ENCODE measurements at places on chromosomes 1 and 21.

DNA sequence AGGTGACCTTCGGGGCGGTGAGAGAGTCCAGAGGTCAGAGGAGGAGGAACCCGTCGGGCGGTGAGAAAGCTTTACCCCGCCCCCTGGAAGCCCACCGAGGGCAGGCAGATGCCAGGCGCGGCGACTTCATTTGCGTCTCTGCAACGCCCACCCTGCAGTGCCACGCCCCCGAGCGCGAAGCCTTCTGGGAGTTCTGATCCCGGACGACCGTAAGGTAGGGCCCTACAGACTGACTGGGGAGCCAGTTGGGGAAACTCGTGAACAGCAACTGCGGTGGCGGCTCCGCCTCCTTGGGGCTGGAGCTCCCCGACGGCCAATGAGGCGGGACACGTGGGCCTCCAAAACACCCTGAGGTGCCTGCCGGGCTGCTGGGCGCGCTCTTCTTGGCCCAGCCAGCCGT lies 46.0 kb upstream of the EDARADD start:
- no peak for DNase-seq

- DNase-seq: no peak
These were observed 22.1 kb upstream of the TBX15 start for GRCh38 chr1:119010201-119010600.

DNA sequence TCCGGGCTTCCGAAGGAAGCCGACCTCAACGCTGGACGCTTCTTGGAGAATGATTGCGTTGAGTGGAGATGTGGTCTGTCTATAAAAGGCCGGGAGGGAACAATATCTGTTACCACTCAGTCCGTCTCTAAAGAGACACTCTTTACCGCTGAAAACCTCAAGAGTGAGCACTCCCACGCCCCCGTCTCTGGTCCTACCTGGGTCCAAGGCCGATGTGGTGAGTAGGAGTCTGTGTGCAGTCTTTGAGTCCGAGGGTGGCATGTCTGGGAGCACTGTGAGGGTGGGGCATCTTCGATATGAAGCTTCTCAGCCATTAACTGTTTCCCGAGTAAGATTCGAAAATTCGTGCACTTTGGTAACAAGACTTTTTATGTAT lies 576 bp downstream of the ZFP69 start:
- no peak for DNase-seq

- no peak for DNase-seq
These were observed 415.7 kb downstream of the PTPRU start for GRCh38 chr1:29651684-29652665.

- DNase-seq: no peak
These were observed 3.2 kb downstream of the PLEKHO1 start for GRCh38 chr1:150152772-150153456.

DNA sequence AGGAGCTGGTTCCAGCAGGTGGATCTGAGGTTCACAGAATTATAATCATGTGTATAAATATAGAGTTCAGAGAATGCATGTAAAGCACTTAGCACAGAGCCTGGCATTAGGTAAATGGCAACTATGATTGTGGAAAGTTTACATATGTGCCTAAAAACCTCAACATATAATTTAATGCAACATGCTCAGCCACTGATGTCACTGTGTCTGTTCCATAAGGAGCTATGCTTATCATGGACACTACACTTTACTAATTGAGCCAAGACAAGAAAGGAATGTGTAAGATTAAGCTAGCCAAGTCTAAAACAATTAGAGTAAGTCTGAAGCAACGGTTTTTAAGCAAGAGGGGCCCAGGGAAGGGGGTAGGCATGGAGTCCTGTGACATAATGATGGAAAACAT lies 61.5 kb downstream of the GNG12 start:
- no peak for DNase-seq

GRCh38 chr1:248627971-248628844 lies 6.7 kb downstream of the OR2T11 start:
- no peak for DNase-seq

DNA sequence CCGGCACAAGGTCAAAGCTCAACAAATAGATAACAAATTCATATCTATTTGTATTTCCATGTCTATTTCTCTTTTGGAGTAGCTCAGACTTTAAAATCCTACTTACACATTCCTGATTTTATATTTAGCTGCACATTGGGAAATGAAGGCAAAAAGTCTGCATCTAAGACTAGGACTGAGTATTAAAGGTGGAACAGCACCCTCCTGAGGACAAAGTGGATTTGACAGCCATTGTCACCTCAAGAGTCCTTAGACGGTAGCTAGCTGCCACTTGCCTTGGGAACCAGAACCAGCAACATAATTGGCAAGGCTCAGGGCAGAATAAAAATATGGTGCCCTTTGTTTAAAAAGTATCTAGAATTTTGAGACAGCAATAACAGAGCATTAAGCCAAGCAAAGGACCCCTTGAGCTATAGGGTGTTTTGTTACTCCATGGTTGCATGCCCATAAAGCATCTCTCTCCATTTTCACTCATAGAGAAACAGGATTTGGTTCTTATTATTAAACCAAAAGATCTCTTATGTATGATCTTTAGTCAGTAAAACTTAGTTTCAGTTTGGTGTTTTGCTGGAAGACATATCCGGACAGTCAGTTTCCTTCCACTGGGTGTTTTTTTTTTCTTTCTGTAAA lies 30.0 kb upstream of the SGIP1 start:
- DNase-seq: peak; percentile 34

DNA sequence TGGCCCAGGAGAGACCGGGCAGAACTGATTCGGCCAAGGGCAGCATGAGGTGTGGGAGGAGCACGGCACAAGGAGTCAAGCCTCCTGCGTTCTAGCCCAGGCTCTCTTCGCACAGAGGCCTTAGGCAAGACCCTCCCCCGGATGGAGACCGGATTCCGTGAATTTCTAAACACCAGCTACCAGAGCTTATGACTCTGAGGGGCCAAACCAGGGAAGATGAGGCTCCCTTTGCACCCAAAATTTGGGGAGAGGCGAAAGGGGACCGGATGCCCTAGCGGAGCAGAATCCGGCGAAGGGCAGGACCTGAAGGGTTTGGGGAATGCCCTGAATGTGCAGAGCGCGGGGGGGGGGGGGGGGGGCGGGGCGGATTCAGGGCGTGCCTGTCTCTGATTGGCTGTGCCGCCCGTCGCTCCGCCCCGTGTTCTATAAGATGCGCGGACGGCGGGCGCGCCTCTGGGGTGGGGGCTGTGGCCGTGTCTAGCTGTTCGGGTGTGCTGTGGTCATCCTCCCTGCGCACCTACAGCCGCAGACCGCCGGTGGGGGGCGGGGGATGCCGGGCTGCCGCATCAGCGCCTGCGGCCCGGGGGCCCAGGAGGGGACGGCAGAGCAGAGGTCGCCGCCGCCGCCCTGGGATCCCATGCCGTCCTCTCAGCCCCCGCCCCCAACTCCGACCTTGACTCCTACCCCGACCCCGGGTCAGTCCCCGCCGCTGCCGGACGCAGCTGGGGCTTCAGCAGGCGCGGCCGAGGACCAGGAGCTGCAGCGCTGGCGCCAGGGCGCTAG lies at the start of gene TRNP1:
Gene TRNP1 (plus strand): TSS at position 456 of the 783 bp plus-strand sequence. CDS start 95 bp downstream, at position 551.
- DNase-seq: peak; percentile 38

- DNase-seq: no peak
These were observed 25.2 kb upstream of the GNPAT start for GRCh38 chr1:231215681-231216385.

- no peak for DNase-seq
These were observed 647.9 kb downstream of the PLA2G4A start for GRCh38 chr1:187476671-187477070.

- DNase-seq: peak; percentile 70
These were observed 25.3 kb downstream of the ADAM30 start for GRCh38 chr1:119870917-119871596.

DNA sequence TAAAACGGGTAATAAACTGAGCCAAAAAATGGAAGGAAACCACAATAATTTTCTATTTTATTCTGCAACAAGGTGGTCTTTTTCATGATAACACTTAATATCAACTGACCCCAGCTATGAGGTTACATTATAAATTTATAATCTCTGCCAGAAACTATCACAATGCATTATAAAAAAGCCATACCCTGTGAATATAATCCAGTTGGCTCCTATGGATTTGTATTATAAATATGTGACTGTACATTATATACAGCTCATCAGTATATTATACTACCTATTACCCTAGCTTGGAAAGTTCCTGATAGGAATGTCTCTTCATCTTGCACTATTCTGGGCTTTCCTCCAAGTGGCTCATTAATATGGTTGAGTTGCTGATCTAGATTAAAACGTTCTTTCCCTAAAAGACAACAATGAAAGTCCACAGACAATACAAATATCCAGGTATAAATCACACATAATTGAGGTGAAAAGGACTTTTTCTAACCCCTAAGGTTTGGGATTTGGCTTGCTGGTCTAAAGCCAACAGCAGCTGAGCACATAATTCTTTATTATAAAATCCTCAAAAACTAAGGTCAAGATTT lies 487.7 kb downstream of the TTLL7 start:
- no peak for DNase-seq

DNA sequence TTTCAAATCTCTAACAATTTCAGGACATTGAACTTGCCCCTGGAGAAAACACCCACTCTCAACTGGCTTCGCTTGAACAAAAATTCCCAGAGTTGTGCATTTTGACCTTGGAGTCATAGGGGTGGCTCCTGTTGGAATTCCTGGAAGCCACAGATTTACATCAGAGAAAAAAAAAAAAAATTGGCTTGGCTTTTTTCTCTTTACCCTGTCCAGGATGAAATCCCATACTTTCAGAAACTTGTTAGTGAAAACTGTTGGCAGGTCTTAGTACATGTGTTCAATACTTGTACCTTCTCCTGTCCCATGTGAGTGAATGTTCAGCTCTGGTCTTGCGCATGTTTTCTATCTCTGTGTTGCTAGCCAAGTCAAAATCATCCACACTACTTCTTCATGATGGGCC lies 228.8 kb downstream of the TGFB2 start:
- no peak for DNase-seq

DNA sequence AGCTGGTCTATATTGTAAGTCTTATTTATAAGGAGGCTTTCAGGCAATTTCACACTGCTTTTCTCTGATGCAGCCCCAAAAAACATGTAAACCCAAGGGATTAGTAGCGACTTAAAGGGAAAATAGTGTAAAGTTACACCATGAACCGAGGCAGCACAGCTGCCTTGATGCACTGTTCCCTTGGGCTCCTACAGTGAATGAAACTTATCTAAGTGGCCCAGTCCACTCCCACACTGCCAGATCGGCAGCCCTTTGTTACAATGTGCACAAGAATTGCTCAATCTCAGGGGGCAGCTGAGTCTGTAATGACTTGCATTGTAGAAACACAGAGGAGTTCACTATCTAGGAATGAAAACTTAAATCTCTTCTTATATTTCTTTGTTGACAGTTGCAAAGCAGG lies 120.8 kb upstream of the ADGRL2 start:
- DNase-seq: no peak

DNA sequence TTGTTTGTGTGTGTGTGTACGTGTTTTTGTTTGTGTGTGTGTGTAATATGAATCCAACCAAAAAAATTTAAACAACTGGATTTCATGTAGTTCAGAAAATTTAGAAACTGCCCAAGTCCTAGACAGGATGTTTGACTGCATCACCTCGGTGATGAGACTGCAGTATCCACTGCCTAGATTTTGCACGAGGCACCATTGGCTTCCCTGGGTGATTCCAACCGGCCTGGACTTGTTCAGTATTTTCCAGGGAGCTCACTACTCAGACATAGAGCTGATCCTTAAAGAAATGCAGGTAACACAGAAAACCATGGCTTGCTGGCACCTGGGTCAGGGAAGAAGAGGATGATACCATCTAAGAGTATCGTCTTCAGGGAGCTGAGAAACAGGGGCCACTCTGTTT lies 18.2 kb upstream of the KCNK2 start:
- no peak for DNase-seq

DNA sequence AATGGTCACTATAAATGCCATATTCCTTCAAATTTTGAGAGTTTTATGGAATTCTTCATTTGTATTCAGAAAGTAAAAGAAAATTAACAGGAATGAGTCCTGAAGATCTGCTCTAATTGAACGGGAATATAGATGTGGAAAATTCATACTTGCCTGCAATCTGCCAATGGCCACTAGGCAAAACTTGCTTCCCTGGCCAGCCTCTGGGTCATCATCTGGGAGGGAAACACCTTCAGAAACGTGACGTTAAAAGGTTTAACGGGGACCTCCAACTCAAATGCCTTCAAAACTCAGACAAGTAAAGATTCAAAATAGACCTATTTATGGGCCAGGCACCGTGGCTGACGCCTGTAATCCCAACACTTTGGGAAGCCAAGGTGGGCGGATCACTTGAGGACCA lies 21.7 kb upstream of the CTSK start:
- no peak for DNase-seq

DNA sequence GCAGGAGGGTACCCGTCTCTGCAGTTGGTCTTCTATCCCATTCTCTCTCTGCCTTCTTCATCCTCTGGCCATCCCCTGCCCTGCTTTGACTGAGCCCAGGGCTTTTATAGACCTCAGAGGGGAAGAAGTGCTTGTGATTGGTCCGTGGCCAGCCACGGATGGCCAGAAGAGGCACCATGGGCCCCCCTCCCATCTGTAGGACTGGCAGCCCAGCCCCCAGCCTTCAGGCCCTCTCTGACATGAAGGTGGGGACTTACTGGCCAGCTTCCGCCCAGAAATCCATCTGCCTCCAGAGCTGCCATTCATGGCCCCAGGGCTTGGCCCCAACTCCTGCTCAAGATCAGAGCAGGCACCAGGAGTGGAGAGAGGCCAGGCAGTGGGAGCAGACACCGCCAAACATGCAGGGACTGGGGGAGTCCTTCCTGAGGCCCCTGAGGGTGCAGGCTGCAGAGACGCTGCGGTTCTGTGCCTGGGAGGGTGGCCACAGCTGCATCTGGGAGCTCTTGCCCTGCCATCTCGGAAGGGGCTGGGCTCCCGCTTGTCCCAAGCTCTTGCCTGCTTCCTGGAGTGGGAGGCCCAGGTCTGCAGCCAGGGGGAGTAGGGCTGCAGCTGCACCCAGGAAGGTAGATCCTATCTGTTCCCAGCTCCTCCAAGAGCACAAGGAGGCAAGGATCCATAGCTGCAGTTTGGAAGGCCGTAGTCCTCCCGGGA lies 698.6 kb upstream of the B3GALT2 start:
- DNase-seq: no peak

GRCh38 chr1:152168535-152168868 lies 9.5 kb upstream of the RPTN start:
- no peak for DNase-seq

DNA sequence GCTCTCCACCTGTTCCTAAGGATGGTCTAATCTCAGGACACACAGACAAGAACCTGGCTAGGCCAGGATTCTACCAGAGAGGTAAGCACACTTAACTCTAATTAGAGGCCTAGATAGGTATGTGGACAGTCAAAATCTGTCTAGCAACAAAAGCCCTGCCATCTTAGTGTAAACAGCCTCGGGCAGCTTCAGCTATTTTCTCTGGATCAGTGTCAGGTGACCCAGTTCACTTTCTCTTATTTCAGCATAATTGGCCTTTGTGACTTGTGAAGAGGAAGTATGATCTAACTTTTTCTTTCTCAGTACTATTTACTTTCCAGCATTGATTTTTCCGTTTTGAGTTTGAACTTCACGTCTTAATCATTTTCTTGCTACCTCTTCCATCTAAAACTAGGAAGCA lies 217.7 kb downstream of the CRB1 start:
- no peak for DNase-seq

GRCh38 chr1:220290140-220290761 lies 18.0 kb upstream of the RAB3GAP2 start:
- no peak for DNase-seq

- DNase-seq: no peak
These were observed 17.1 kb downstream of the HAO2 start for GRCh38 chr1:119385650-119386049.
